Naive thymus-derived CD8-positive, alpha-beta T cell (primary cell): ENCODE measurements at places on chromosomes 7 and 10.

GRCh38 chr7:70776627-70777101 lies 355.3 kb upstream of the GALNT17 start:
- H3K4me3 ChIP-seq = no peak overlapping the region
- H3K27ac ChIP-seq = no peak overlapping the region
- no peak for DNase-seq
- no peaks in the 10 kb centered on the region for H3K36me3 ChIP-seq
- H3K27me3 ChIP-seq = no peaks in the 10 kb centered on the region

DNA sequence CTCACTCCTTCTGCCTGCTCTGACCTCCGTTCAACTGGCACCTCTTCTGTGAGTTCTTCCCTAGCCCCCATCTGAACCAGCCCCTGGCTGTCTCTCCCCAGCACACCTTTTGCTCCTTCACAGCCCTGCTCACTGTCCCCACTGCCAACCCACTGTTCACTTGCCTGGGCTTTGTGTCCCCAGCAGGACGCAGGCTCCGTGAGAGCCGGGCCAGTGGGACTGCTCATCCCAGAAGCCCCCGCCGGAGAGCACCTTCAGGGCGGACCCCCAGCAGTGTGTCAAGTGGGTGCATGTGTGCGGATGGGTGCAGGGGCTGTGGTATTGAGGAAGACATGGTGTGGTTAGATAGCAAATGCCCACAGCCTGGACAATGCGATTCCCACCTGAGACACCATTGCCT lies 148.4 kb upstream of the RNF32 start:
- H3K36me3 ChIP-seq = no peaks in the 10 kb centered on the region
- peaks cover 4% of the 10 kb centered on the region for H3K27me3 ChIP-seq
- no peaks in the 10 kb centered on the region for H3K4me1 ChIP-seq
- no peak overlapping the region for H3K4me3 ChIP-seq
- no peak overlapping the region for H3K27ac ChIP-seq

DNA sequence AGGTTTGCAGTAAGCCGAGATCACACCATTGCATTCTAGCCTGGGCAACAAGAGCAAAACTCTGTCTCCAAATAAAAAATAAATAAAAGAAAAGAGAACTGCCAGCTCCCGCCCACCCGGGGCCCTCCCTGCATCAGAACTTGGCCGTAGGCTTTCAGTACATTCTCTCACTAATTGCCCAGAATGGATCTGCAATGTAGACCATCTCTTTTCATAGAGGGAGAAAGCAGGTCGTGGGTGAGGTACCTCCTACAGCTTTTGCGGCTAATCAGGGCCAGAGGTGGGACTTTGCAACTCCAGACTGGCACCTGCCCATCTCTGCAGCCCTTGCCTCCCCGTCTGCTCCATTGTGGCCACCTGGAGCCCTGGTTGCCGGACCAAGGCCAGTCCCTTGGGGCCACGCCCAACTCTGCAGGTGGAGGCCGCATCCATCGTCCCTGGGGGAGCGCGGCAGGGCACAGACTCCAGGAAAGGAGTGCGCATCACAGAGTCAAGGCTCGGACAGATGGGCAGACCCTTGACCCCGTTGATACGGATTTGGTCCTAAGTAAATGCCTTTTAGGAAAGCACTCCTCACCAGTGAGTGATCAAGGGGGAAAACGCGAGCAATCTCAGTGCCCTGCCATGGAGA lies 179.1 kb upstream of the SH2B2 start:
- peaks cover 5% of the 10 kb centered on the region for H3K36me3 ChIP-seq
- no peaks in the 10 kb centered on the region for H3K4me1 ChIP-seq
- H3K27me3 ChIP-seq = no peaks in the 10 kb centered on the region
- no peak overlapping the region for H3K27ac ChIP-seq

GRCh38 chr10:67550838-67551402 lies 145.1 kb downstream of the CTNNA3 start:
- H3K4me3 ChIP-seq = no peak overlapping the region

DNA sequence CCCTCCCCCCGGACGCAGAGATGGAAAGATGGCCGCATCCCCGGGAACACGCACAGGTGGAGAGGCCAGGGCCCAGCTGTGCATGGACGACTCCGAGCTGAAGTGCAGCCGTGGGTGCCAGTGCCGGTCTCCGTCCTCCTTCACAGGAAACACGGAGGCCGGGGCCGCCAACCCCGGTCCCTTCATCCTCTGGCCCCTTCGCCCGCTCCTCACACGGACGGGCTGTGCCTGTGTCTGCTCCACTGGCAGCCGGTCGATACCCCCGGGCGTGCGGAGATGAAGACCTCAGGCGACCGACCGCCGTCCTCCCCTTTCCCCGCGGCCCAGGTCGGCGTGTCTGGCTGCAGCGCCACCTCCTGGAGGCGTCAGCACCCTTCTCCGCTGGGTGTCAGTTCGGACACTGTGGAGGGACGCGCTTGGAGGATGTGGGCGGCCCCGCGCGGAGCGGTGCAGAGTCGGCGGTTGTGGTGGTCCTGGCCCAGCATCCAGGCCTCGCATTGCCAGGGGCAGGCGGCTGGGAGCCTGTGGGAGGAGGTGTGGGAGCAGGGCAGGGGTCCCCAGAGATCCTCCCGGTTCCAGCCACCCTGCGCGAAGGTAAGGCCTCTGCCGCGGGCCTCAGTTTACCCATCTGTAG lies 9.9 kb downstream of the ZNF511 start:
- peaks cover 14% of the 10 kb centered on the region for H3K4me1 ChIP-seq
- H3K27ac ChIP-seq = peak overlapping the region; percentile 43
- peak overlapping the region; percentile 63 for H3K4me3 ChIP-seq
- H3K27me3 ChIP-seq = peaks cover 5% of the 10 kb centered on the region
- peak; percentile 55 for DNase-seq
- H3K36me3 ChIP-seq = no peaks in the 10 kb centered on the region

DNA sequence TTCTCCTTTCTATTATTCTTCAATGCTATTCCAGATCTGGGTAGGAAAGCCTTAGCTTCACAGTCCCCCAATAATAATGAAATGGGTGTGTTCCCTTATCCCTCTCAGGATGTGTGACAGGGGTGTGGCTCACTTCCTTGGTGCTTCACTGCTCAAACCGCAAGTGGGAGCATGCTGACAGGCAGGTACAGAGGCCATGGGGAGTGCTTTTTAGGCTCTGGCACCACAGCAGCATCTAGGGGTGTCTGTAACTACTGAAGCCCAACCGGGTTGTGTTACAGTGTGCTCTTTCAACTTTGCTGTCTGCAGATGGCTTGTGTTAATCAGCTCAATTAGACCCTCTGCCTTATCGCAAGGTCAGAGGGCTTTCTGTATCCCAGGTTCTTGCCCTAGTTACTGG lies 79.4 kb upstream of the CYP2C9 start:
- no peak for DNase-seq
- H3K27ac ChIP-seq = no peak overlapping the region
- no peak overlapping the region for H3K4me3 ChIP-seq
- H3K27me3 ChIP-seq = no peaks in the 10 kb centered on the region
- no peaks in the 10 kb centered on the region for H3K36me3 ChIP-seq
- H3K4me1 ChIP-seq = no peaks in the 10 kb centered on the region

GRCh38 chr7:1460821-1461645 lies 1.8 kb upstream of the MICALL2 start:
- DNase-seq = no peak
- H3K4me3 ChIP-seq = peak overlapping the region; percentile 23
- H3K27me3 ChIP-seq = no peaks in the 10 kb centered on the region
- peak overlapping the region; percentile 1 for H3K27ac ChIP-seq
- H3K36me3 ChIP-seq = no peaks in the 10 kb centered on the region

GRCh38 chr10:117441812-117442443 lies 66.7 kb upstream of the PDZD8 start:
- peaks cover 54% of the 10 kb centered on the region for H3K27me3 ChIP-seq
- no peak for DNase-seq
- H3K4me3 ChIP-seq = no peak overlapping the region
- H3K36me3 ChIP-seq = no peaks in the 10 kb centered on the region
- no peak overlapping the region for H3K27ac ChIP-seq
- peaks cover 9% of the 10 kb centered on the region for H3K4me1 ChIP-seq

DNA sequence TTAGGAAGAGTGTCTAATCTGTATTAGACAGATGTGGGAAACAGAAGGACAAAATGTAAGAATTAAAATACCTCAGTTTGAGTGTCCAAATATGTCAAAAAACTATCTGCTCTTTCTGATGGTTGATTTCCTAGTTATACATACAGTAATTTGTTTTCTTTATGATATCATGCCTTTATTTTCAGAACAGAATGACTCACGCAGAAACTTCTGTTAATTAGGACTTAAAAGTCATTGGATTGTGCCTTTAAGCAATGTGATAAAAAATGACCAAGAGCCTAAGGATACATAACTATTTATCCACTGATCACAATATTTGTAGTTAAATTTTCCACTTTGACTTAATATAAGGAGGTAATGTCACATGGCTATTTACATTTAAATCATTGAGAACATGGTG lies 206.7 kb upstream of the PTPRZ1 start:
- no peak overlapping the region for H3K4me3 ChIP-seq
- H3K27me3 ChIP-seq = no peaks in the 10 kb centered on the region
- H3K27ac ChIP-seq = no peak overlapping the region

DNA sequence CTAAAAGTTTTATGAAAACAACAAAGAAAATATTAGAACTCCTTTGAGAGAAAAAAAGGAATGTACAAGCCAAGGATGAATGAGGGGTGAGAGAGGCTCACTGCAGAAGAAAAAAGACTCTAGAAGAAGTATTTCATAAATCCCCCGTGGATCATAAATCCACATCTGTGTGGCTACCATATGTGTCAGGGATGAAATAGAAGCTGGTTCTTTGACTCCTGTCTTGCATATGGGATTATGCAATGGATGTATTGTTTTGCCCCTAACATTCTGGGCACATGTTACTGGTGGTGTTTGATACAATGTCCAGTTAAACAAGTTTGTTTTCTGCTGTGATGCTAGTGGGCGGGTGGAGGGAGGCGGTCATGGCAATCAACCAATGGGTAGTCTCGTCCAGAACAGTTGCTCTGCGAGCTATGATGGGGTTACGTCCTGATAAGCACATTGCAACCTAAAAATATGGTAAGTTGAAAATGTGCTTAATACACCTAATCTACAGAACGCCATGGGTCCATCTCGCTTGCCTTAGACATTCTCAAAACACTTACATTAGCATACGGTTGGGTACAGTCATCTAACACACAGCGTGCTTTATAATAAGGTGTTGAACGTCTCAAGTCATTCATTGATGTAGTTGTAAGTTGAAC lies 34.1 kb upstream of the PITRM1 start:
- no peak overlapping the region for H3K4me3 ChIP-seq
- no peak overlapping the region for H3K27ac ChIP-seq
- no peaks in the 10 kb centered on the region for H3K4me1 ChIP-seq
- H3K27me3 ChIP-seq = peaks cover 18% of the 10 kb centered on the region
- H3K36me3 ChIP-seq = no peaks in the 10 kb centered on the region
- DNase-seq = no peak

GRCh38 chr10:118823256-118823907 lies 68.6 kb upstream of the CACUL1 start:
- H3K4me1 ChIP-seq = no peaks in the 10 kb centered on the region
- H3K27ac ChIP-seq = no peak overlapping the region
- no peak for DNase-seq
- no peaks in the 10 kb centered on the region for H3K36me3 ChIP-seq
- H3K4me3 ChIP-seq = no peak overlapping the region

GRCh38 chr10:1266033-1266802 lies 210.0 kb downstream of the WDR37 start:
- no peaks in the 10 kb centered on the region for H3K27me3 ChIP-seq
- no peak for DNase-seq
- H3K4me1 ChIP-seq = peaks cover 3% of the 10 kb centered on the region
- no peak overlapping the region for H3K4me3 ChIP-seq
- no peaks in the 10 kb centered on the region for H3K36me3 ChIP-seq
- H3K27ac ChIP-seq = no peak overlapping the region

- H3K4me3 ChIP-seq = no peak overlapping the region
- no peak overlapping the region for H3K27ac ChIP-seq
- DNase-seq = no peak
- H3K4me1 ChIP-seq = no peaks in the 10 kb centered on the region
- H3K27me3 ChIP-seq = no peaks in the 10 kb centered on the region
Observed at GRCh38 chr10:109618301-109618700, 305.0 kb downstream of the XPNPEP1 start.

GRCh38 chr7:116769546-116769945 lies 92.8 kb upstream of the CAPZA2 start:
- no peak overlapping the region for H3K4me3 ChIP-seq
- peaks cover 4% of the 10 kb centered on the region for H3K27me3 ChIP-seq
- H3K36me3 ChIP-seq = no peaks in the 10 kb centered on the region
- H3K4me1 ChIP-seq = no peaks in the 10 kb centered on the region
- no peak overlapping the region for H3K27ac ChIP-seq

- no peak overlapping the region for H3K4me3 ChIP-seq
- no peaks in the 10 kb centered on the region for H3K36me3 ChIP-seq
- no peaks in the 10 kb centered on the region for H3K4me1 ChIP-seq
- H3K27ac ChIP-seq = no peak overlapping the region
- peaks cover 9% of the 10 kb centered on the region for H3K27me3 ChIP-seq
- DNase-seq = no peak
Observed at GRCh38 chr10:23238015-23238414, 45.9 kb downstream of the PTF1A start.

GRCh38 chr10:88070080-88070880 lies 206.9 kb downstream of the PTEN start:
- peak overlapping the region; percentile 33 for H3K27ac ChIP-seq
- no peaks in the 10 kb centered on the region for H3K36me3 ChIP-seq
- no peaks in the 10 kb centered on the region for H3K27me3 ChIP-seq
- DNase-seq = no peak
- H3K4me1 ChIP-seq = peaks cover 75% of the 10 kb centered on the region

GRCh38 chr7:45689011-45689796 lies 115.0 kb downstream of the ADCY1 start:
- no peak overlapping the region for H3K27ac ChIP-seq
- no peaks in the 10 kb centered on the region for H3K36me3 ChIP-seq
- no peak overlapping the region for H3K4me3 ChIP-seq
- no peak for DNase-seq
- no peaks in the 10 kb centered on the region for H3K4me1 ChIP-seq
- peaks cover 9% of the 10 kb centered on the region for H3K27me3 ChIP-seq

- H3K27me3 ChIP-seq = no peaks in the 10 kb centered on the region
- H3K27ac ChIP-seq = no peak overlapping the region
- DNase-seq = no peak
- H3K4me3 ChIP-seq = no peak overlapping the region
- no peaks in the 10 kb centered on the region for H3K4me1 ChIP-seq
Observed at GRCh38 chr7:17152721-17153120, 145.7 kb upstream of the AHR start.

DNA sequence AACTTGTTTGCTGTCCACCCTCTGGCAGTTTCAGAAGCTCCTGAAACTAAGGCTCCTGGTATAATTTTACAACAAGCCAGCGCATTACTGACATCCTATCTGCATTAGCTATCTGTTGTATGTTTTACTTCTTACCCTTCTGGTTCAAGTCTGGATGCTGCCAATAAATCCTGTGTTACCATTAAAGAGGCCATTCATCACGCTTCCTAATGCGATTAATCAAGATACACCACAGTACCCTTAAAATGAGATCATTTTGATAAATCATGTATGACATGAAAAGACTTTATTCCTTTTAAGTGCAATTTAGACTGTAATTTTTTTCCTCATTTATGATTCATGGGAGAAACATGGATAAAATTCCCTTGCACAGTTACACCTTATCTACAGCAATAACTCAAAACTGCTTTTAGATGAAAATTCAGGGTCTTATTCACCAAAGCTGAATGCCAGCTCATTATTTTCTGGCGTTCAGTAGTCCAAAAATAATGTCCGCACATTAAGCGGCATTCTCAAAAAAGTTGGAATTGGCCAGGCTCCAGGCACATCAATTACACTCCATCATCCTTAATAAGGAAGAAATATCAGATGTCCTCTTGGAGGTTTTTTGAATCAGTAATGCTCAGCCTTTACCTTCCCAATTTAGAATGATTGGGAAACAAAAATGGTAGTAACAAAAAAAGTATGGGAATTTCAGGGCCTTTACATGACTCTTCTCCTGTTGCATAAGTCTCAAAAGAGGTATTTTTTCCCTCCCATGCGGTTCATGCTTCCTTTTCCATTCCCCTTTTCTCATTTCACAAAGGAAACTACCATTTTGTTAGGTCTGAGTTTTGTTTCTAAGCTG lies 878.5 kb downstream of the LRMDA start:
- no peak overlapping the region for H3K4me3 ChIP-seq
- no peak overlapping the region for H3K27ac ChIP-seq
- DNase-seq = no peak
- H3K4me1 ChIP-seq = no peaks in the 10 kb centered on the region
